Psoas muscle (tissue), 8 donors: ENCODE measurements at places on chromosomes 1 and 21.
A peak's percentile ranks its signal among the peaks of the same experiment; 100 is the strongest.

GRCh38 chr1:40450495-40451237 lies 390 bp downstream of the ZFP69B start:
- H3K4me3 ChIP-seq: peak overlapping the region; percentile 81
- H3K4me1 ChIP-seq: no peaks in the 10 kb centered on the region
- H3K27me3 ChIP-seq: no peaks in the 10 kb centered on the region
- peak overlapping the region; percentile 62 for H3K27ac ChIP-seq
- no peak for DNase-seq

GRCh38 chr1:12554521-12555305 lies 63.3 kb downstream of the DHRS3 start:
- H3K36me3 ChIP-seq: no peaks in the 10 kb centered on the region
- H3K4me1 ChIP-seq: peaks cover 52% of the 10 kb centered on the region
- peak; percentile 50 for DNase-seq
- no peaks in the 10 kb centered on the region for H3K27me3 ChIP-seq
- no peak overlapping the region for H3K27ac ChIP-seq
- H3K4me3 ChIP-seq: no peak overlapping the region

- H3K4me1 ChIP-seq: no peaks in the 10 kb centered on the region
- H3K4me3 ChIP-seq: peak overlapping the region; percentile 61
- H3K36me3 ChIP-seq: no peaks in the 10 kb centered on the region
- DNase-seq: peak; percentile 31
- H3K27me3 ChIP-seq: no peaks in the 10 kb centered on the region
Observed at GRCh38 chr1:15154480-15155036, 1.0 kb downstream of the TMEM51 start.

DNA sequence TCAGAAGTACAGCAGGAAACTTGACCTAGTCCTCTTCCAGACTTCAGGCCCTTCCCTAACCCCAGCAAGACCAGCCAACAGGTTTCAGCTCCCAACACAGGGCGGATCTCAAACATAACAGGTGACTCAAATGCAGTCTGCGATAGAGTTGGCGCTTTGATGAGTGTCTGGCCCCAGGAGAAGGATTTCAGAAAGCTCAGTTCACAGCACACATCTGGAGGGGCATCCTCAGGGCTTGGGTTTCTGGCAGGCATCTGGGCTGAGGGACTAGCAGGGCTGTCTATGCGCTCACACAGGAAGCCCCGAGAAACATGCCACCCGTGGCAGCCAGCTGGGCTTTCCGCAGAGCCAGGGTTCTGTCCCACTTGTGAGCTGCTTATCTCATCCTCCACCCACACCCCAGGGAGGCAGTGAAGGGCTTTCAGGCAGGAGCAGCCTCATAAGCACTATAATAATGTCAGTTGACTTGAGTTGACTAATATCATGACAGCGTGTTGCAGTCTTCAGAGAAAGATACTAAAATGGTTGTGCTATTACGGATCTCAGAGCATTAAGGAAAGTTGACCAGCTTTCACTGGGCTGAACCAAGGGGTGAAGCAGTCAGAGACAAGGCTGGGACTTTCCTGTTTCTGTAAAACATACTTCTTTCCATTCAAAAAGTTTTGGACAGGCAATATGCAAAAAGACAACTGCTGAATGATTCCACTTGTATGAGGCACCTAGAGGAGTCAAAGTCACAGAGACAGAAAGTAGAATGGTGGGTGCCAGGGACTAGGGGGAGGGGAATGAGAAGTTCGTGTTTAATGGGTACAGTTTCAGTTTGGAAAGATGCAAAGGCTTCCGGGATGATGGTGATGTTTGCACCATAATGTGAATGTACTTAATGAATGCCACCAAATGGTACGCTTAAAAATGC lies 233.0 kb upstream of the IRF2BP2 start:
- H3K36me3 ChIP-seq: no peaks in the 10 kb centered on the region
- H3K4me3 ChIP-seq: no peak overlapping the region
- peak; percentile 31 for DNase-seq
- H3K4me1 ChIP-seq: peaks cover 7% of the 10 kb centered on the region
- no peaks in the 10 kb centered on the region for H3K27me3 ChIP-seq

DNA sequence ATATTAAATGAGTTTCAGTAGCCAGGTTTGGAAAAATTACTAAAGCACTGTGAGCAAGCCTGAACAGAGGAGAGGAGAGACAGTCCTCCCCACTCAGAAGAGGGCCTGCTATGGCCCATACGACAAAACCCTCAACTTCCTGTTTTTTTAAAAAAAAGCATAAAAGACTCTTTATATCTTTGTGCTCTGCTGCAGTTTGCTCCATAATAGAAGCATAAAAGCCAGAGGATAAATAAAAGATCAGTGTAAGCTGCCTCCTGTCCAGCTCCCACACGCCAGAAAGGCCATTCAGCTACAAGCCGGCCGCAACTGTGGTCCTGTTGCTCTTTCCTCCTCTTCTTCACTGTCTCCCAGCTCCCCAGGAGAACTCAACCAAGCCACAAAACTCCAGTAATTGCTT lies 37.8 kb downstream of the NID1 start:
- DNase-seq: no peak
- no peak overlapping the region for H3K27ac ChIP-seq
- H3K27me3 ChIP-seq: no peaks in the 10 kb centered on the region

GRCh38 chr1:187630653-187631380 lies 802.1 kb downstream of the PLA2G4A start:
- no peak overlapping the region for H3K4me3 ChIP-seq
- no peaks in the 10 kb centered on the region for H3K36me3 ChIP-seq
- no peak overlapping the region for H3K27ac ChIP-seq
- H3K27me3 ChIP-seq: no peaks in the 10 kb centered on the region
- no peaks in the 10 kb centered on the region for H3K4me1 ChIP-seq
- DNase-seq: no peak

- no peak overlapping the region for H3K4me3 ChIP-seq
- no peak overlapping the region for H3K27ac ChIP-seq
- no peaks in the 10 kb centered on the region for H3K36me3 ChIP-seq
Observed at GRCh38 chr1:41620365-41621169, 136.1 kb upstream of the EDN2 start.

DNA sequence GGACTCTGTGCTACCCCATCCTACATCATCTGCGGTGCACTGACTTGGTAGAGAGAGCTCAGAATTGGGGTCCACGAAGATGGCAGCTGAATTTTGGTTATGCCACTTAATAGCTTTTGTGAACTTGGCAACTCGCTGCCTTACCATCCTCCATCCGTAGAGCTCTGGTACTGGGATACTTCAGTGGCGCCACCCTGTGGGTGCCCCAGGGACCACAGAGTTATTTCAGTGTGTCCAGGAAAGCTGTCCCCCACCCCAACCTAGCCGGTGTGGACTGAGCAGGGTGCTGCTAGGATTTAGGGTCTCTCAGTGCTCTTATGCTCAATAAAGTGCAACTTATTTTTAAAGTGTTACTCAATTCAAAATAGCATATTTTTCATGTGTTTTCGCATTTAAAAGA lies 9.0 kb upstream of the USF1 start:
- no peak overlapping the region for H3K4me3 ChIP-seq
- no peak overlapping the region for H3K27ac ChIP-seq
- no peaks in the 10 kb centered on the region for H3K36me3 ChIP-seq
- H3K27me3 ChIP-seq: peaks cover 13% of the 10 kb centered on the region
- no peak for DNase-seq

GRCh38 chr1:10693497-10694273 lies 102.8 kb downstream of the CASZ1 start:
- H3K27me3 ChIP-seq: no peaks in the 10 kb centered on the region
- peak overlapping the region; percentile 80 for H3K27ac ChIP-seq
- no peaks in the 10 kb centered on the region for H3K36me3 ChIP-seq
- H3K4me1 ChIP-seq: peaks cover 66% of the 10 kb centered on the region
- H3K4me3 ChIP-seq: peak overlapping the region; percentile 77
- DNase-seq: peak; percentile 40

DNA sequence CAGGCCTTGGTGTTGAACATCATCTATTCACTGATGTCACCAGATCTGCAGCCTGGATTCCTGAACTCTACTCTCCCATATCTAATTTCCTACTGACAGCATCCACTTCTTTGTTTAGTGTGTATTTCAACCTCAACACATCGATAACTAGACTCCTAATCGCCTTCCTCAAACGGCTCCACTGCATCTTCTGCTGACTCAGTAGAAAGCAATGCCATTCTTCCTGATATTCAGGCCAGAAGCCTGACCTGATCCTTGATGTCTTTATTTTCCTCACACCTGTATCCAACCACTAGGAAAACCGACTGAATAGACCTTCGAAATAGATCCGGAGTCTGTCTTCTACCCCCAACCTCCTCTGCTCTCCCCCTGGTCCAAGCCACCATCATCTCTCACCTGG lies 466.9 kb downstream of the PCP4 start:
- H3K36me3 ChIP-seq: no peaks in the 10 kb centered on the region
- H3K27ac ChIP-seq: no peak overlapping the region
- no peak for DNase-seq
- no peak overlapping the region for H3K4me3 ChIP-seq
- H3K27me3 ChIP-seq: no peaks in the 10 kb centered on the region

DNA sequence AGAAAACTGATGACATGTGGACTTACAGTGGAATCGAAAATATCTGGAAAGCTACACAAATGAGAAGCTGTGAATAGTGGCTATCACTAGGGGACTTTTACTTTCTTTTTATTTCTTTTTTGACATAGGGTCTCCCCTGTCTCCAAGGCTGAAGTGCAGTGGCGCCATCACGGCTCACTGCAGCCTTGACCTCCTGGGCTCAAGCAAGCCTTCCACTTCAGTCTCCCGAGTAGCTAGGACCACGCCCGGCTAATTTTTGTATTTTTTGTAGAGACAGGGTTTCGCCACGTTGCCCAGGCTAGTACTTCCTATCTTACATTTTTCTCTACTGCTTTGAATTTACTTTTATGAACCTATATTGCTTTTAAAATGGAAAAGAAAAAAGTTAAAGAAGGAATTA lies 10.5 kb downstream of the TMEM35B start:
- no peaks in the 10 kb centered on the region for H3K36me3 ChIP-seq
- H3K4me3 ChIP-seq: no peak overlapping the region
- no peaks in the 10 kb centered on the region for H3K4me1 ChIP-seq
- H3K27me3 ChIP-seq: no peaks in the 10 kb centered on the region

DNA sequence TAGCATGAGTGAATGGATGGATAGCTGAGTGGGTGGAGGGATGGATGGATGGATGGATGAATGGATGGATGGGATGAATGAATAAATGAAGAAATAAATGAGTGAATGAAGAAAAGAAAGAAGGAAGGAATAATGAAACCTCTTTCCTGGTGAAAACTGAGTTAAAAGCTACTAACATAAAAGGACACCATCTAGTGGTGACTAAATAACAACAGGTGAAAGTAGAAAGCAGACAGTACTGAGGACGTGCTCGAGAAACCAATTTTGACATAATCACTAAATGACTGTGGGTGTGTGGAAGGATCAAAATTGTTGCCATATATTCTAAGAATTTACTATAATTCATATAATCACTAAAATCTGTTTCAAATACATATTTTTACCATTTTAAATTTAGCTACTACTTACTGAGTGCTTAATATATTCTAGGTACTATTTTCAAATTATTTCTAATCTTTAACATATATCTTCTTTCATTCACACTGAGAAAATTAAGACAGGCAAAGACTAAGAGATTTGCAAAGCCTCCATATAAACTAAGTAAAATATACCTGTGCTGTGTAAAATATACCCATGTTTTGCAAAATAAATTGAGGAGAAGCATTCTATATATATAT lies 522.9 kb downstream of the LRRIQ3 start:
- H3K4me1 ChIP-seq: no peaks in the 10 kb centered on the region
- H3K36me3 ChIP-seq: no peaks in the 10 kb centered on the region
- no peak overlapping the region for H3K27ac ChIP-seq
- no peak overlapping the region for H3K4me3 ChIP-seq
- no peak for DNase-seq

GRCh38 chr1:22414244-22414751 lies 37.4 kb upstream of the ZBTB40 start:
- no peak for DNase-seq
- no peak overlapping the region for H3K4me3 ChIP-seq
- H3K4me1 ChIP-seq: peaks cover 16% of the 10 kb centered on the region
- H3K27ac ChIP-seq: no peak overlapping the region
- H3K36me3 ChIP-seq: no peaks in the 10 kb centered on the region

DNA sequence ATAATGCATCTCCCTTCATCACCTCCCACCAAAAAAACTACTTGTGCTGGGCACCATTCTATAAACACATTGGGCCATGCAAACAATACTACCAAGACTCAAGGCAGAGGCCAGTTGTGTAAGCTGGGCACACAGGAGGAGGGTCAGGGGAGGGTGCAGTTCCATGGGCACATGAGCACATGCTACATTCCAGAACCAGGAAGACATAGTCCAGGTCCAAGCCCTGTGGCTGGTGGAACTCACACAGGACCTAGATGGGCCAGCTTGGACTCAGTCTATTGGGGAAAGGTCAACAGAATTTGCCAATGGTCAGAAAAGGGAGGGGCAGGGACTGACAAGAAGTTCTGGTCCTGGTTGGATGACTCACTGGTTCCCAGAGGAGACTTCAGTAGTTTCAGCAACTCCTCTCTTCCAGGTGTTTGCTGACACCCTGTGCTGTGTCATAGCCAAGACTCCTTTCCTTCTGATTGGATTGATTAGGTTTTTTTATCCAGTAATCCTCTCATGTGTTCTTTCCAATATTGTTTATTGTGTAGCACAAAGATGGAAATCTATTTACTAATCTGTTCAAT lies 249.7 kb downstream of the C1orf94 start:
- no peaks in the 10 kb centered on the region for H3K27me3 ChIP-seq
- H3K4me3 ChIP-seq: no peak overlapping the region
- no peak for DNase-seq
- H3K4me1 ChIP-seq: no peaks in the 10 kb centered on the region

DNA sequence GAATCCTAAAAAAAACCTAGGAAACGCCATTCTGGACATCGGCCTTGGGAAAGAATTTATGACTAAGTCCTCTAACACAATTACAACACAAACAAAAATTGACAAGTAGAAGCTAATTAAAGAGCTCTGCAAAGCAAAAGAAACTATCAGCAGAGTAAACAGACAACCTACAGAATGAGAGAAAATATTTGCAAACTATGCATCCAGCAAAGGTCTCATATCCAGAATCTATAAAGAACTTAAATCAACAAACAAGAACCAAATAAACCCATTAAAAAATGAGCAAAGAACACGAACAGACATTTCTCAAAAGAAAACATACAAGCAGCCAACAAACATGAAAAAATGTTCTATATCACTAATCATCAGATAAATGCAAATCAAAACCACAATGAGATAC lies 58.6 kb downstream of the PTGFR start:
- H3K27me3 ChIP-seq: no peaks in the 10 kb centered on the region
- no peaks in the 10 kb centered on the region for H3K36me3 ChIP-seq
- no peaks in the 10 kb centered on the region for H3K4me1 ChIP-seq
- H3K27ac ChIP-seq: no peak overlapping the region

GRCh38 chr1:206679738-206680211 lies 4.9 kb upstream of the MAPKAPK2 start:
- no peak for DNase-seq
- no peak overlapping the region for H3K4me3 ChIP-seq
- no peaks in the 10 kb centered on the region for H3K27me3 ChIP-seq
- H3K27ac ChIP-seq: no peak overlapping the region
- H3K4me1 ChIP-seq: peaks cover 29% of the 10 kb centered on the region

DNA sequence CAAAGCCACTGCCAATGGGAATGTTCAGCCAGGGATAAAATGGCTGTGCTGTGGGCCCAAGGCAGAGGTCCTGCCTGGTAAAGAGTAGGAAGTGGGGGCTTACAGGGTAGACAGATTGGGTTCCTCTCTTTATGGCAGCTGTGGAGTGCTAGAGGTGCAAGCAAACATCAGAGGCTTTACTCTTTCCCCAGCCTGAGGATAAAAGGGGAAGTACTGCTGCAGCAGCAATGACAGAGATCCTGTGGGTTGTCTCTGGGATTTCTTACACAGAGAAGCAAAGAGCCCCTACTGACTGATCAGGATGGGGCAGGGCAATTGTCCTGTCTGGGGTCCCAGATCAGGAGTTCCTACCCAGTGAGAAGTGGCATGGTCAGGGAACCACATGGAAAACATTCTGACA lies 54.2 kb downstream of the DRAM2 start:
- H3K36me3 ChIP-seq: no peaks in the 10 kb centered on the region
- H3K4me3 ChIP-seq: no peak overlapping the region
- no peaks in the 10 kb centered on the region for H3K27me3 ChIP-seq
- DNase-seq: no peak
- H3K4me1 ChIP-seq: no peaks in the 10 kb centered on the region
